Smooth muscle cell of the coronary artery (primary cell): ENCODE measurements at places on chromosomes 1 and 21. TPM values are rescaled to one million over a fixed set of nuclear protein-coding genes. Genes with fewer than 3 reads are reported as not detected.

The TRIM17 gene
- total RNA-seq = 0.23 and 0.35 TPM in 2 replicates

The GJC2 gene
- 2.7 and 4.1 TPM in 2 replicates for total RNA-seq

The FNDC5 gene
- 2.0 and 8.7 TPM in 2 replicates for total RNA-seq

The OR2G6 gene
- not detected in 2 replicates for total RNA-seq

The TRIM46 gene
- 1.5 and 3.5 TPM in 2 replicates for total RNA-seq

The TSACC gene
- total RNA-seq = not detected in 2 replicates

The C21orf58 gene
- 0.47 and 2.6 TPM in 2 replicates for total RNA-seq
